ENCODE measurements at places on chromosomes 7 and 10.

- no peak for DNase-seq
These were observed 220.8 kb upstream of the PHYHIPL start for GRCh38 chr10:58955615-58956014.

- peak; percentile 86 for DNase-seq
These were observed 34.3 kb downstream of the INPP5A start for GRCh38 chr10:132571650-132572544.

- no peak for DNase-seq
These were observed 96.0 kb upstream of the PRPS1L1 start for GRCh38 chr7:18123508-18124239.

DNA sequence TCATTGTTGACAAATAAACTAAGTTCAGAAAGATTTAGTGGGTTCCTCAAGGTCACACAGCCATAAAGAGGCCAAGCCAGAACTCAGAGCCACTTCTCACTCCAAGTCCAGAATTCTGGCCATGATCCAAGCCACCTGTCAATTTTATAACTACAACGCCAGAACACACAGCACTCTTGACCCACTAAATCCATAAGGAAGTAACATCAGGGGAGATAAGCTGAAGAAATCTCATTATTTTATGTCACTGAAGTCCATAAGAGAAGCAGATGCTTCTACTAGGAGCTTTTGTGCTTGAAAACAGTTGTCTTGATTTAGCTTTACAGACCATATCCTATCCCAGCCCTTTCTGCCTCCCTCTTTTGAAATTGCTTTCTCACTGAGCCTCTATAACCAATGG is 15.9 kb downstream of the ADAM12 start:
- DNase-seq = no peak
